ENCODE measurements at places on chromosomes 1 and 21.

- no peak for DNase-seq
Measured at GRCh38 chr21:35298757-35299156, 249.7 kb upstream of the RUNX1 start.

DNA sequence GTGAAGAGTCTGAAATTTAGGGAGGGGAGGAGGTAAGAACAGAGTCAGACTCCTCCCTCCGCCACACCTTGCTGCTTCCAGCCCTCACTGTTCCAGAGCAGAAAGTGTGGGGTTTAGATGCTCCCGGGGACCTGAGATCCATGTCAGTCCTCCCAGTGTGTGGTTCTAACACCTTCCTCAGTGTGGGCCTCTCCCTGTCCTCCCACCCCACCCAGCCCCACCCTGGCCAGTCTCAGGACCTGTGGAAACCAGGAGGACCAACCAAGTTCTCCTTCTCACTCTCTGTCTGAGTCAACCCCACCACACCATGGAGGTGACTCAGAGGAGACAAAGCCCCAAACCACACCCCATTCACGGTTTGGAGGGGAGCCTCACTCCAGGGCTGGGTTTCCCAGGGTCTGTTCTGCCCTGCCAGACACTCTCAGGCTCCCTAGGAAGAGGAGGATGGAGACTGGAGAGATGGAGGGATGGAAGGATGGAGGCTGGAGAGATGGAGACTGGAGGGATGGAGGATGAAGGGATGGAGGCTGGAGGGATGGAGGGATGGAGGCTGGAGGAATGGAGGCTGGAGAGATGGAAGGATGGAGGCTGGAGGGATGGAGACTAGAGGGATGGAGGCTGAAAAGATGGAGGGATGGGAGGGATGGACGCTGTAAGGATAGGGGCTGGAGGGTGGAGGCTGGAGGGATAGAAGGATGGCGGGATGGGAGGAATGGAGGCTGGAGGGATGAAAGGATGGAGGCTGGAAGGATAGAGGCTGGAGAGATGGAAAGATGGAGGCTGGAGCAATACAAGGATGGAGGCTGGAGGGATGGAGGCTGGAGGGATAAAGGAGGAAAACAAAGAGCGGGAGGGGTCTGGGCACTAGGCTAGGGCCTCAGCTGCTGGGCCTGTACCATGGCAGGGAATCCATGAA, 100.9 kb upstream of the RUNX3 start:
- no peak for DNase-seq

DNA sequence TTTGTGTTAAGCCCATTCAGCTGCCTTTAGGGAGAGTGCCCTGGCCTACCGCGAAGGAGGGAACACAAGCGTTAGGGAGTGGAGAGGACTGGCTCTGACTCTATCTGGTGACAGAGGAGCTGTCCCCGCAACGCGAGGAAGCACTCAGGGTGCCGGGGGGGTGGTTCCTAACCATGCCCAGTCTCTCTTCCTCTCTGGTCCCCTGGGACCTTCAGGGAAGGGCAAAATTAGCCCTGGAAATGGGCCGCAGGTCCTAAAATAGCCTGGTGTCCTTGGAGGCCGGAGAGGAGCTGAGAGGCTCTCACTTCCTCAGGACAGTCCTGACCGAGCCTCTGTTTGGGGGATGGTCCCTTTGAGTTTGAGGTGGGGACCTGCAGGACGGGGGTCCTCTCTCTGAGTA, 5.8 kb downstream of the SLC45A1 start:
- no peak for DNase-seq

DNA sequence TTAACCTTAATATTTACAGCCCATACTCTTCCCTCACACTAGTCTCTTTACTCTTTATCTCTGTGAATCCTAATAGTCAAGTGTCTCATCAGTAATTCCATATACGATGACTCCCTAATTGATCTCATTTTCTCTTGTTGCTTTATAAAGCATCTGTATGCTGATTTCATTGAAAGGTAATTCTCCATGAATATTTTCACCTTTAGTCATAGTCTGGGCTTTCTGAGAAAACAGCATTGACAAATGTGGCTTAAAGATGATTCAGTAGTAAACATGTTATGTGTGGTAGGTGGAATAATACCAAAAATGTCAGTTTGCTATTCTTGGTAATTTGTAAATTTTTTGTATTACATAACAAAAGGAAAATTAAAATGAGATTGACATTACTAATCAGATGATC, 1176.5 kb downstream of the NCAM2 start:
- no peak for DNase-seq

GRCh38 chr1:119647228-119647733, 785 bp downstream of the ZNF697 start:
- no peak for DNase-seq

DNA sequence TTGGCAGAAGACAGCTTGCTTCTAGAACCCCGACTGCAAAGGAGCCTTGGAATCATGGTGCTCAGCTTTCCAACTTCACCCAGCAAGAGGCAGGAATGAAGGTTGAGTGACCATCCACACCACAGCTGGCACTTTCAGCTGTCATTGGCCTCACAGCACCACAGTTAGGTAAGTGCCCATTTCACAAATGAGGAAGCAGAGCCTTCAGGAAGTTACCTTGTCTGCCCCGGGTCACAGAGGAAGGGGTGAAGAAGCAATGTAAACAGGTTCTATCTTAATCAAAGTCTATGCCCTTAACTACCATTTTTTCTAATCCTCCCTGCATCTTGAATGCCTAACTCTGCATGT, 156.0 kb downstream of the GLUL start:
- DNase-seq, result no peak

- DNase-seq, result no peak
Measured at GRCh38 chr1:31831397-31832378, 15.9 kb upstream of the SPOCD1 start.

DNA sequence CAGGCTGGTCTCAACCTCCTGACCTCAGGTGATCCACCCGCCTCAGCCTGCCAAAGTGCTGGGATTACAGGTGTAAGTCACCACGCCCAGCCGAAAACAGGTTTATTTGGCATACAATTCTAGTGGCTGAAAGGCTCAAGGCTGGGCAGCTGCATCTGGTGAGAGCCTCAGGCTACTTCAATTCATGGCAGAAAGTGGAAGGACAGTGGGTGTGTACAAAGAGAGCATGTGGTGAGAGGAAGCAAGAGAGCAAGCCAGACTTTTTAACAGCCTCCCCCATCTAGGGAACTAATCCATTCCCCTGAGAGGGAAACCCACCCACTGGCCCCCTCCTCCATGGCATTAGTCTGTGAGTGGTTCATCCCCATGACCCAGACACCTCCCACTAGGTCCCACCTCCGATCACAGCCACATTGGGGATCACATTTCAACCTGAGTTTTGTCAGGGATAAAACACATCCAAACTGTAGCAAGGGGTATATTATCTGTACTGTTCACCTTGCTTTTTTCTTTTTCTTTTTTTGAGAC, 9.5 kb downstream of the BMP8A start:
- DNase-seq, result no peak

GRCh38 chr1:151839457-151840403, at the start of gene C2CD4D:
C2CD4D (minus strand) TSS chr1:151839820; CDS start chr1:151838989, 831 bp downstream.
- no peak for DNase-seq

DNA sequence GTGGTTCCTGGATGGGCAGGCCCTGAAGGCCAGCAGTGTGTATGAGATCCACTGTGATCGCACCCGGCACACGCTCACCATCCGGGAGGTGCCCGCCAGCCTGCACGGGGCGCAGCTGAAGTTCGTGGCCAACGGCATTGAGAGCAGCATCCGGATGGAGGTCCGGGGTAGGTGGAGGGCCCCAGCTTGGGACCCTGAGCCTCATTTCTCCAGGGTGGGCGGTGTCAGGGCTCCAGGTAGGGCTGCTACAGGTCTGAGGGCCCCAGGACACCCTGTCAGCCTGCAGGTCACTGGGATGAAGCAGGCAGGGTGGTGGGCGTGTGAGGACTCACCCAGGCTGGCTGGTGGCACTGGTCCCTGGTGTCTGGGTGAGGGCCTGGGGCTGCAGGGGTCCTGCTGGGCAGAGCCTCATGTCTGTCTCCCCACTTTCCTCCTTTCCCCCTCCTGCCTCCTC, 7.8 kb downstream of the OBSCN start:
- DNase-seq, result no peak

GRCh38 chr21:25421321-25422028, 185.8 kb downstream of the MRPL39 start:
- peak; percentile 13 for DNase-seq

DNA sequence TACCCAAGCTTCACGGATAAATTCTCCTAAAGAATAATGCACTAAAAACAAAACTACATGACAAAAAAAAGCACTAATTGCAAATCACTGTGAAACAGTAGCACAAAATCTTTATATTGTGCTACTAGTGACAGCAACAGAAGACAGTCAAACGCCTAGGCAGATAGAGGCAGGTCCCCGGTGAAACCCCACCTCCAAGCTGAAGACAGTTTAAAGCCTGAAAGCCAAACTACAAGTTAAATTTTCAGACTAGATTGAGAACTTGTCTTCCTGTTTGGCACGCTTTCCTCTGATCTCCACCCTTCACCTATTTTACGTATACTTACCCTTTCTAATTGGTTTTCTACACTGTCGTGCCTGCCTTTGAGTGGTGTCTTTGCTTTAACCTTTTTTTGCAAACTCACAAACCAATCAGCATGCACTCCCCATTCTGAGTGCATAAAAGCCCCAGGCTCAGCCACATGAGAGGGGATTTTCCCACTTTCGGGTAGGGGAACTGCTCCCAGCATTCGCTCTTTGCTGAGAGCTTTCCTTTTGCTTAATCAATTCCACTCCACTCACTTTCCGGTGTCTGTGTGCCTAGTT, 3.6 kb upstream of the BACH1 start:
- DNase-seq, result no peak

- no peak for DNase-seq
Measured at GRCh38 chr21:40652436-40652835, 194.5 kb downstream of the DSCAM start.

Data from fibroblast of skin of left biceps (primary cell).